AG20443 (cell line): ENCODE measurements at places on chromosomes 2 and 18.
A peak's percentile ranks its signal among the peaks of the same experiment; 100 is the strongest.

DNA sequence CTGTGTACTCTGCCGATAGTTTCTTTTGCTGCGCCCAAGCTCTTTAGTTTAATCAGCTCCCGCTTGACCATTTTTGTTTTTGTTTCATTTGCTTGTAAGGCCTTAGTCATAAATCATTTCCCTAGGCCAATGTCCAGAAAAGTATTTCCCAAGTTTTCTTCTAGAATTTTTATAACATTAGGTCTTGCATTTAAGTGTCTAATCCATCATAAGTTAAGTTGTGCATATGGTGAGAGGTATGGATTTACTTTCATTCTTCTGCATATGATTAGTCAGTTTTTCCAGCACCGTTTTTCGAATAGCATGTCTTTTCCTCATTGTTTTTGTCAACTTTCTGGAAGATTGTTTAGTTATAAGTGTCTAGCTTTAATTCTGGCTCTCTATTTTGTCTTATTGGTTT, 484.8 kb upstream of the CNTNAP5 start:
- no peak for DNase-seq

DNA sequence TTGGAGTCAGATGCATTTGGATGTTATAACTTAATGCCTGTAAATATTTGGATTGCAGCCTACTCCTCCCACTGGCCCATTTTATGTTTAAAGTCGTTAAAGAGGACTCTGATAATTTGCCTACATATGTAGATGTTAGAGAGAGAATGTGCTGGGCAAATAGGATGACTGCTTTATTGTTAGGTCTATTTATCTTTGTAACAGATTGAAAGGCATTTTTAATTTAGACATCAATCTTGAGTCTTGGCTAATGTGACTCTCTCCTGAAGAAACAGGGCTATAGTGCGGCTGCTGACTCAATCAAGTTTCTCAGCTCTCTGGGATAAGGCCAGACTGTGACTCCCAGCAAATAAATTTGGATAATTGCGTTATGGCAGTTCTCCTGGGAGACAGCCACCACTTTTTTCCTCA, 1101.4 kb downstream of the CBLN2 start:
- no peak for DNase-seq

DNA sequence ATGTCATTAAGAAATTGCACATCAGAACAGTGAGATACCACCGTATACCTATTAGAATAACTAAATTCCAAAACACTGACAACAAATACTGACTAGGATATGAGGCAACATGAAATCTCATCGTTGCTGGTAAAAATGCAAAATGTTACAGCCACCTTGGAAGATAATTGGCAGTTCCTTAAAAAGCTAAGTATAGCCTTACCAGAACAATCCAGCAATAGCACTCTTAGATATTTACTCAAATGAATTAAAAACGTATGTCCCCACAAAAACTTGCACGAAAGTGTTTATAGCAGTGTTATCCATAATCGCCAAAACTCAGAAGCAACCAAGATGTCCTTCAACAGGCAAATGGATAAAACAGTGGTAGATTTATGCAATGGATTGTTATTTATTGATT, 241.7 kb downstream of the EPHA4 start:
- DNase-seq, result no peak

- peak; percentile 14 for DNase-seq
Measured at GRCh38 chr2:191728750-191729624, 51.1 kb downstream of the NABP1 start.

GRCh38 chr18:75728621-75729020, 301.1 kb upstream of the SMIM21 start:
- DNase-seq, result no peak

DNA sequence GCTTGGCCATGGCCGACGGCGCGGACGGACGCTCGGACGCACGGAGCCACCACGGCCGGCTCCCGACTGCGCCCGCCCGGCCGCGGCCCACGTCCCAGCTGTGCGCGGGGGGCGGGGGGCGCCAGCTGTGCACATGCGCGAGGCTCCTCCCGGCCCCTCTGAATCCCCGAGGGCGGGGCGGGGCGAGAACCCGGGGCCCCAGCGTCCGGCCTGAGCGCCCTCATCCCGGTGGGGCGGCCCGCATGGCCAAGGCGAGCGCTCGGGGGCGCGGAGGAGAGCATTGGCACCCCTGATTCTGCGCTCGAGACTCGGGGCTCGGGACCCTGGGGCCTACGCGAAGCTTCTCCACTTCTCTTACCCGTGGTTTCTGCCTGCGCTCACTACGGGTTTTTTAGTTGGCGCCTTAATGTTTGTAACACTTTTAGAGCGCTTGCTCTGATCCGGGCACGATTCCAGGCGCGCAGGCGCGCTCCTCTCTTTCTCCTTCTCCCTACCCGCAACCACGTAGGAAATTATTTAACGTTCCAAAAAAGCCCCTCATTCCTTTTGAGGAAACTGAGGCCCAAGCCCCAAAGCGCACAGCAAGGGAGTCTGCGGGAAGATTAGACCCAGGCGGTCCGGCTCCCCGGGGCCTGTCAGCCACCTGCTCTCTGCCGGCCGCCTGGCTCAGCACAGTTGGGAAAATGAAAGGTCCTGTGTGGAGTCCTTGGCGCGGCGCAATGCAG, at the start of gene PXDN:
TSS of gene PXDN (minus strand) at position 70 of the 725 bp plus-strand sequence. CDS start at position 10, 60 bp downstream.
- peak; percentile 90 for DNase-seq

DNA sequence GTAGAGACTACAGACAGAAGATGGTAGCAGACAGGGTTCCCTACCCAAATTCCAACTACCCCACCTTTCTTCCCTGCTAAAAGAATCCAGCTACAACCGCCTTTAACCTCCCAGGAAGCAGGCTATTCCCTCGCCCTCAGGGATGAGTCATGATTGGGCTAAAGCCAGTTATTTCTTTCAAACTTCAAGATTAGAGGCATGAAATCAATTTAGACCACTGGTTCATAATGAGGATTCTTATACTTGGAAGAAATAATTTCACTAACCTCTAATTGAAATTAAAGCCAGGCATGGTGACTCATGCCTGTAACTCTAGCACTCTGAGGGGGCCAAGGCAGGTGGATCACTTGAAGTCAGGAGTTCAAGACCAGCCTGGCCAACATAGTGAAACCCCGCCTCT, 20.0 kb downstream of the TRIP12 start:
- peak; percentile 79 for DNase-seq

GRCh38 chr2:172415865-172416183, 11.6 kb upstream of the ITGA6 start:
- DNase-seq, result no peak

- DNase-seq, result no peak
Measured at GRCh38 chr2:27728081-27728858, 43.2 kb upstream of the MRPL33 start.

- DNase-seq, result peak; percentile 83
Measured at GRCh38 chr2:45851576-45852304, 200.3 kb downstream of the PRKCE start.

DNA sequence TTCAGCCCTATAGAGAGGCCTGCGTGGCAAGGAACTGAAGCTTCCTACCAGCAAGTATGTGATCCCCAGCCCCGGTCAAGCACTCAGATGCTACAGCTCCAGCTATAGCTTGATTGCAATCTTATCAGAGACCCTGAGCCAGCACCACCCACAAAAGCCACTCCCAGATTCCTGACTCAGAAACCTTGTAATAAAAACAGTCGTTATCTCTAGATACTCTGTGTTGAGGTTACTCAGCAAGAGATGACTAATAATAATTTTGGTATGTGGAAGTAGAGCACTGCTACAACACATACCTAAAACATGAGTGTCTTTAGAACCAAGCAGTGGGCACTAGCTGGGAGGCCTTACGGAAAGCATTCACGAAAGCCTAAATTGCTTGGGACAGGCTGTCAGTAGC, 216.9 kb downstream of the UXS1 start:
- no peak for DNase-seq

GRCh38 chr2:3154700-3155099, 222.9 kb downstream of the EIPR1 start:
- DNase-seq, result no peak
